ENCODE measurements at places on chromosomes 1 and 21. TPM values are rescaled to one million over a fixed set of nuclear protein-coding genes. Genes with fewer than 3 reads are reported as not detected.

CHIA gene
- not detected for total RNA-seq

CLCA2 gene
- total RNA-seq, result 0.56 TPM

TCEA3 gene
- total RNA-seq, result 9.1 TPM

B3GALT2 gene
- 25.1 TPM for total RNA-seq

APOBEC4 gene
- not detected for total RNA-seq

PGLYRP4 gene
- total RNA-seq, result not detected

SIK1 gene
- 18.2 TPM for total RNA-seq

OR10J1 gene
- not detected for total RNA-seq

LMX1A gene
- total RNA-seq, result not detected

G0S2 gene
- 1.4 TPM for total RNA-seq

CFAP141 gene
- total RNA-seq, result not detected

RNF11 gene
- 256 TPM for total RNA-seq

GBP2 gene
- total RNA-seq, result 4.7 TPM

PRAMEF10 gene
- total RNA-seq, result not detected

- no peak for DNase-seq
Measured at GRCh38 chr1:69175053-69175452, 392.7 kb upstream of the LRRC7 start.

GRCh38 chr21:45423201-45423955, 18.4 kb downstream of the COL18A1 start:
- DNase-seq, result no peak

- DNase-seq, result no peak
Measured at GRCh38 chr1:24875991-24876506, 54.0 kb downstream of the RUNX3 start.

DNA sequence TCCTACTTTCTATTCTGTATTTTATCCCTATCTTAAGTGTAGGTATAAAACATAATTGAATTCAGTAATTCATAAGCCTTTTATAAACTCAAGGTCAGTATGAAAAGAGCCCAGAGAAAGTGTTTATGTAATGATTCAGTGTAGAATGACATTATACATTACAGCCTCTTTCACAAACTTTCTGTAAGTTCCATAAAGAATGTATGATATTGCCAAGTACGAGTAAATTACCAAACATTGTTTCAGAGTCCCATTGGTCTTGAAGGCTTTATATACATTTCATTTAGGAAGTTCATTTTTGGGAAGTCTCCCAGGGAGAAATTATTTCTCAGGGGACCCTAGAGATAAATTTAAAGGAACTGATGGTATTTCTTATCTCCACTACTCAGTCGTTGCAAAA, 37.8 kb upstream of the VAMP3 start:
- no peak for DNase-seq

DNA sequence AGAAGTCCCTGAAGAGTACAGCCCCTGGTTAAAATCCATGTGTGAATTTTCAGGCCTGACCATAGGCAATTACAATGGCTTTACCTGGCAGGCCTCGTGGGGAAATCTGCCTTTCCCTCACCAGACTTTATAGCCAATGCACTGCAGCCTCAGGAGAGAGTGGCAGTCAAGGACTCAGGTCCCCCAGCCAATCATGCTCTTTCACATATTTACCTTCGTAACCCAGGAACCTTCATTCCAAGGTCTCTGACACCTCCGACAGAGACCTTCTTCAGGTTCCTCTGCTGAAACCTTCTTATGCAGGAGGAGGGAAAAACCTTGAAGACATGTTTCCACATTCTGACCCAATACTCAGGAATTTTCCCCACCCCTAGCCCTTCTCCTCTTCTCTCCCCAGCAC, 118.9 kb downstream of the FASLG start:
- DNase-seq, result no peak

DNA sequence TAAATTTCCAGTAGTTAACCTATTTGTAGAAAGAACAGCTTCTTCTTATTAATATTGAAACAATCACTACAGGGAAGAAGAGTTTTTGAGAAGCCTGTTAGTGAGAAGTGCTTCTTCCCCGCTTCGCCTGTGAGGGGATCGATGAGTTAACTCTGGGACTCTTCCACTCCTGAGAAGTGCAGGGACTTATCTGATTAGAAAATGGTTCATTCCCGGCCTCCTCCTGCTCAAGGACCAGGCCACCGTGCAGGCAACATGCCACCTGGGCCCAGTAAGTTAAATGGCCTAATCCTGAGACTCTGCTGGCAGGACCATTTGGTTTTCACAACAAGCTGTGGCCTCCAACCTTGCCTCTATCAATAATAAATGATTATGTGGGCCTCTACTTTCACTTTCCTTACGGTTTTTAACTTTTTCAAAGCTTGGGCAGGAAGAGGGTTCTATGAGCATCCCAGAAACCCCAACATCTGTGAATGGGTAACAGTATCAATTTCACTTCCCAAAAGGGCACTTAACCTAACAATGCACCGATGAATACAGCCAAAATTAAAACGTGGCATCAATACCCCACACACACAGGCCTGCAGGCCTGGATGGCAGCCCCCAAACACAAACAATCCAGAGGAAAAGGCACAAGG, 33.1 kb downstream of the SIPA1L2 start:
- DNase-seq, result no peak

- no peak for DNase-seq
Measured at GRCh38 chr1:240115831-240116230, 24.1 kb downstream of the FMN2 start.

- DNase-seq, result no peak
Measured at GRCh38 chr1:84571150-84571535, 3.1 kb downstream of the CTBS start.

- no peak for DNase-seq
Measured at GRCh38 chr1:154886281-154887015, 16.4 kb upstream of the KCNN3 start.

DNA sequence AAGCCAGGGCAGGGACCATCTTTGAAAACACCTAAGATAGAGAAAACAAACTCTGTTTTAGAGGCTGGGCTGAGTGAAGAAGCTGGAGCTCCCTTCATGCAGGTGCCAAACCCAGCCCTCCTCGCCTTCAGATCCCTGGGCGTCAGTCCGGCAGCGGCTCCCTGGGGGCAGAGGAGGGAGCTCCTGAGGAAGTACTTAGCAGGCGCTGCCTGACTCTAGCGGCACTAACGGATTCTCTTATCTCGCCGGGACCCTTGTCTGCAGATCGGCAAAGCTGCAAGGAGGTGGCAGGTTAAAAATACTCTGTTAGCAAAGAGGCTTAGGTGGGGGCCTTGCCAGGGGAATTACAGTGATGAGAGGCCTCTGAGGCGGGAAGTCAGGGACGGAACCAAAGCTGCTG, 79.6 kb downstream of the PLXNA2 start:
- no peak for DNase-seq

DNA sequence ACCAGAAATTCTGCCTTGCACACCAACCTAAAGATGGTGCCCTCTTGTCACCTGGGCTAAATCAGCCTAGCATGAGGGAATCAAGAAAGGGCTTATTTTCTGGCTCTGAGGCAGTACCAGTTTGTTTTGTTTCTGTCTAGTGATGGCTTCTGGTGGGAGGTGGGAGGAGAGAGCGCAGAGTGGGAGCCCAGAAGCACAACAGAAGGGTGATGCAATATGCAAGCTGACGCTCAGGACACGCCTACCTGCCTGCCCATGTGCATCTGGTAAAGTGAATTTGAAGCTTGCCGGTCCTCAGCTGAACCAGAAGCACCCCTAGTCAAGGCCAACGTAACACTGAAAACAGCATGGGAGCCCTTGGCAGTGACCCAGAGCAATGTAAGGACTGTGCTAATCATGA, 138.4 kb upstream of the TIAM1 start:
- DNase-seq, result no peak

DNA sequence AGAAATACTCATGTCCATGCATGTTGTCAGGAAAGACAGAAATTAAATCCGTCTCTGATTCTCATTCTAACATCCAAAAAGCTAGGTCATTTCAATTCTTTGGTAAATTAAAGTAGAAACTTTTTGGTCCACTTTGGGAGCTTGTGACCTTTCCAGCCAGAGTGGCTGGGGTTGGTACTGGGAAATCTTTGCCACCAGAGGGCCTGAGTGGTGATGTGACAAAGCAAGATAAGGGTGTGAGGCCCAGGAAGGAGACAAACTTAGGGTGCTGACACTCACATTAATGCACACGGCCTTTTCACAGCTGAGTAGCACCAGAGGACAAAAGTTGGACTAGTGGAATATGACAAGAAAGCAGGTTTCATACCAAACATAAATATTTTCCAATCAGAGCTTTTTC, 144.3 kb downstream of the DNM3 start:
- DNase-seq, result no peak

- no peak for DNase-seq
Measured at GRCh38 chr21:28669321-28669720, 323.4 kb downstream of the LTN1 start.

DNA sequence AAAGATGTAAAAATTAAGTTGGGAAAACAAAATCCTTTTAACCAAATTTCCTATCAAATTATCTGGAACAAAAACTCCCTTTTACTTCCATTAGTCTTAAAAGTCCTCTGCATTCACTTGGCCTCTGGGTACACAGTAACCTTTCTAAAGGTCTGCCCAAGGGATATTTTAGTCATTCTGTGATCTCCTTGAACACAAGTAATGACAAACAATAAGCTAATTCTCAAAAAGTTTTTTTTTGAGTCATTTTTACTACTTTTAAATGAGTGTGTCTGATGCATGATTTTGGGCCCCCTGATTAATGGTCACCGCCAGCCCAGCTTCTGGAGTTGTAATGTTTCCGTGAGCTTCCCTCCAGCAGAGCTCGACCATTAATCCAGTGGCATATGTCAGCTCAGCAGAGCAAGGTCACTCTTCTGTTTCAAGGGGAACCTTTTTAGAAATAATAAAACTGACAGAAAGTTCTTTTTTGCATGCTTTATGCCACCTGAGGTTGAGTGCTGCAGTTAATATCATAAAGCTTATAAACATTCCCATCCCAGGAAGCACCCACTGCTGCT, 14.3 kb downstream of the SAMSN1 start:
- no peak for DNase-seq

GRCh38 chr1:203112475-203112874, 15.1 kb upstream of the ADORA1 start:
- no peak for DNase-seq

GRCh38 chr1:205521686-205522085, 17.2 kb downstream of the CDK18 start:
- DNase-seq, result no peak

DNA sequence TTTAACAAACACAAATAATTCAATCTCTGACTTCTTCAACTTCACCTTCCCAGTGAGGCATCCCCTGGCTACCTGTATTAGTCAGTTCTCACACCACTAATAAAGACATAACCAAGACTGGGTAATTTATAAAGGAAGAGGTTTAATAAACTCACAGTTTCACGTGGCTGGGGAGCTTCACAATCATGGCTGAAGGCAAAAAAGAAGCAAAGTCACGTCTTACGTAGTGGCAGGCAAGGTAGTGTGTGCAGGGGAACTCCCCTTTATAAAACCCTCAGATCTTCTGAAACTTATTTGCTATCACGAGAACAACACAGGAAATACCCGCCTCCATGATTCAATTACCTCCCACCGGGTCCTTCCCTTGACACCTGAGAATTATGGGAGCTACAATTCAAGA, 478.5 kb downstream of the ADGRL2 start:
- DNase-seq, result no peak

DNA sequence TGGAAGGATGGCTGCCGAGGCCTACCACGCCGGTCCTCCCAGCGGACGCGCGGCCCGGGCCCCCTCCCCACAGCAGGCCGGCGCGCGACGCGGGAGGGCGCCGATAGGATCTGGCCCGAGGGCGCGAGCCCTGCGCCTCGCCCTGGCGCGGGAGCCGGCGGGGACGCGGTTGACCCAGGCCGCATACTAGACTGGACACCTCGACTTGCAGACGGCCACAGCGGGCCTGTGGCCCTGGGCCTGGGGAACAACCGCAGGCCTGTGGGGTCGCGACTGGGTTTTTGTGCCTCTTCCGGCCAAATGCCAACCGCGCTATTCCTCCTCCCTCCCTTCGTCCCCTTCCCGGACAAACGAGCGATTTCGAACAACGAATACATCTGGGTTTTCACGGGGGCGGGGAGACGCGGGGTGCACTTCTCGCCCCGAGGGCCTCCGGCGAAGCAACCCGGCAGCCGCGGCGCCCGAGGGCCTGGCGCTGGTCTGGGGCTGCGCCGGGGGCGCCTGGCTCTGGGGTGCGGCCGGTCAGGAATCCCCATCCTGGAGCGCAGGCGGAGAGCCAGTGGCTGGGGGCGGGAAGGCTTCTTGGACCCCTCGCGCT, 2.4 kb downstream of the NHLH2 start:
- no peak for DNase-seq

- DNase-seq, result no peak
Measured at GRCh38 chr1:157312082-157312812, 174.1 kb upstream of the ETV3 start.

- no peak for DNase-seq
Measured at GRCh38 chr1:33635336-33636012, 163.0 kb downstream of the ZSCAN20 start.

DNA sequence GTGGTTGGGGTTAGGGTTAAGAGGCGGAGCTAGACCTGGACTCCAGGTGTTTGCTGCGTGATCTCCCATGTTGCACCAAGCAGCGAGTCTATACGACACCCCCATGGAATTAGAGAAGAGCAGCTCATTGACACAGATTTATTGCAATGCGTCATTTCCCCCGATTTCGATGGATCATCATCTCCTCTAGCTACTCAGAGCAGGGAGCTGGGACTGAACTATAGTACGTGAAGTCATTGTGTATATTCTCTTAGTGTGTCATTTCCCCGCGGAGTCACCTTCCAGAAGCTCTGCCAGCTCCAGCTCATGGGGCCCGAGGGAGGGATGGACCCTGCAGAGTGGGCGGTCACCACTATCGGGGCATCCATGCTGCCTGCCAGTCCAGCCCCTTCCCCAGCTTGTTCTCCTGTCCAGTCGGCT, 7.5 kb upstream of the C2CD2 start:
- DNase-seq, result no peak

DNA sequence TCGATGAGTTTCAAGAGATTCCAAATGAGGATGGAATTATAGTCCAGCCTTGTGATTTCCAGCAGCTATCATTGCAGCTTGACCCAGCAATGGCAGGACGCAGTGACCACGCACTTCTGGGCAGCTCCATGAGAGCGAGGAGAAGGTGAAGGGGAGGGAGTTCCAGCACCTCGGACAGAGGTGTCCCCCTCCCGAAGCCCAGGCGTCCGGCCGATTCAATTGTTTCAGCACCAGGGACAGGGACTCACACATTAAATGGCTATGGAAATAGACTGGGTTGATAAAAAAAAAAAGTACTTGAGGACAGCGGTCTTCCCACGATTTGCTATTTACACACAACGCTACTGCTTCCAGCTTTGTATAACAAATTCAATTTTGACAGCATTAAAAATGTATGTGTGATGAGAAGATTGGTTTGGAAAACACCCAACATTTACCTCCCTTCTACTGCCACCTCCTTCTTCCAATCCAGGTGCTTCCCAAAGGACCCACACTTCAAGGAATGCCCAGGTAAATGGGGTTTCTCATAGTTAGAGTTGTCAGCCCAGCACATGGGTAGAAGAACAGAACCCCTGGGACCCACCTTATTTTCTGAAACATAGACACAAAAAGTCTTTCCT, 71.8 kb downstream of the DISP3 start:
- no peak for DNase-seq

DNA sequence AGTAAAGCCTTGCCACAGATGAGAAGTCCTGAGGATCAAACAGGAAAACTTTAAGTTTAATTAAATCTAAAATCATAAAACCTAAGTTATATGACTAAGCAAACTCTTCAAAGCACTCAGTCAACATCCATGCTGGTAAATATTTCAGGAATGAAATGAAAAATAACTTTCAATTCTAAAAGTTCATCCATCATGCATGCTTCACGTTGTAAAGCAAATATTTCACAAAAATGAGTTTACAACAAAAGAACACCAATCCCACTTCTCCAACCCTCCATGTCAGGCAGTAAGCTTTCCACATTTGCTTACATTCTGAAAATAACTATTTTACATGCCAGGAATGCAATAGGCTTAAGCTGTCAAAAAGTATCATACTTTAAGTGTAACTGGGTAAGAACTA, 16.8 kb downstream of the APP start:
- DNase-seq, result no peak
